ENCODE measurements at places on chromosomes 12 and 14.

- no peak for DNase-seq
Measured at GRCh38 chr12:85441741-85442140, 161.7 kb downstream of the ALX1 start.

- no peak for DNase-seq
Measured at GRCh38 chr14:95341115-95341514, 21.4 kb upstream of the CLMN start.

GRCh38 chr12:89243771-89244170, 108.5 kb downstream of the DUSP6 start:
- no peak for DNase-seq

GRCh38 chr12:75447691-75448393, 32.7 kb upstream of the GLIPR1 start:
- DNase-seq, result no peak

GRCh38 chr14:58832095-58832521, 194.3 kb downstream of the DACT1 start:
- no peak for DNase-seq
